Stimulated activated CD8-positive, alpha-beta memory T cell treated with anti-CD3 and anti-CD28 coated beads, Interleukin-2, amount 100 ng/mL, for 48 hours (primary cell): ENCODE measurements at places on chromosomes 11 and 22.

- DNase-seq: no peak
Measured at GRCh38 chr11:36306888-36307287, 10.8 kb downstream of the PRR5L start.

DNA sequence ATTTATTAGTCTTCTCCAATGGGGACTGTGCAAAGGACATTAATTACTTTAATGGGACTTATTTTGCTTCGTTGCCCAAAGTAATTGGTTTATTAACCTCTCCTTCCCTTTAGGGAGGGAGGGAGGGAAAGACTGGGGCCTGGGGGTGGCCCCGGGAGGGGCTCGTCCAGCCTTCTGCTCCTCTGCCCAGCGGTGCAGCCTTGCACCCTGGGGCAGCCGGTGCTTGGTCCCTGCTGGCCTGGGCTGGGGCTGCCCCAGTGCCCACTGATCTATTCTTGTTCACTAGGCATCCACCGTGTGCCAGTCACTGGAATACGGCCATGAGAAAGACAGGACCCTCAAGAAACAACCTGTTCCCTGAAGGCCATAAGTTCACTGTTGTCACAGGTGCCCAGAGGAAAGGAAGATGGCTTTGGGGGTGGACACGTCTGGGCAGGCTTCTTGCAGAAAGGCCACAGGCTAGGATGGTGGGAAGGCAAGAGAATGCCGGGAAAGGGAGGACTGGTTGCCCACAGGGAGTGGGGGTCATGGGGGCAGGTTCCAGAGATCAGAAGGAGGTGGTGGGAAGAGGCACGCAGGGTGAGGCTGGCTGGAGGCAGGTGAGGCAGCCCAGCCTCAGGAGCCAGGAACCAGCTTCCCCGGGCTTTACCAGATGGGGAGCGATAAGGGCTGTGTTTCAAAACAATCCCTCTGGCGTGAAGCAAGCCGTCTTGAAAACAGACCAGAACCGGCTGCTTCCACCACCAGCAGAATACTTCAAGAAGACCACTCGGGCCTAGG lies 47.6 kb upstream of the KCNQ1OT1 start:
- DNase-seq: no peak

- DNase-seq: no peak
Measured at GRCh38 chr11:74504100-74504691, 10.7 kb upstream of the LIPT2 start.

GRCh38 chr11:28738549-28738948 lies 630.4 kb downstream of the METTL15 start:
- no peak for DNase-seq

DNA sequence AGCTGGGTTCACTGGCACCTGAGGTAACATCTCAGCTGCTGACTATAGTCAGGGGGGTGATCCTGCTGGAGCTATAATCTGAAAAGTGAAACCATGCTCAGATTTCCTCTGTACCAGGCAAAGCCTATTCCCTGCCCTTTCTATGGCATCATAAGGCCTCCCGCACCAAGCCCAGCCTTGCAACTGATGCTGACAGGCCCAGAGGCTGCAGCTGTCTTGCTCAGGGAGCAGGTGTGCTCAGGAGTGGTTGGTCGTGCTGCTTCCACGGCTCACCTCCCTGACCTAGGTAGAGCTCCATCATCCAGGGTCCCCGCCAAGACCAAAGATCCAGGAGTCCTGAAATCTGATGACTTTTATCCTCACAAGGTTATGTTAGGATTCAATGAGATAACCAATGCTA lies 121.7 kb downstream of the FEZ1 start:
- DNase-seq: no peak

DNA sequence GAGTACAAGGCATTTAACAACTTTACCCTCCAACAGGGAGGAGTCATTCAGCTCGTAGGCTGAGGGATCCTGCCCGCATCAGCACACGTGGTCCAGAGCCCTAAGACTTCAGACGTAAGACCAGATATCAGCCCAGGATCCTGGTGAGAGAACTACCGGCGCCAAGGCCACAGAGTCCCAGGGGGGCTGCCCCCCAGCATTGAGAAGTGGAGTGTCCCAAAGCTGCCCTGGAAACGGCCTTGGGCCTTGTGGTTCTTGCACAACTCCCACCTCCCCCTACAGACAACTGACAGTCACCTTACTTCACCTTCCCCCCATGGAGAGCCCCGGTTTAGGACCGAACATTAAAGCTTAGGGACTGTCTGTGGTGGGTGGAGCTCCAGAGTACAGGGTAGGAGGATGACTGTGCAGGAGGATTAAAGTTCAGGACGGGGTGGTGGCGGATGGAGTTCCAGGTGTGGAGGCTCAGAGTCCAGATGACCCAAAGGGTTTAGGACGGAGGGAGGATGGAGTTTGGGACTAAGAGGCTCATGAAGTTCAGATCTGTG lies 1.0 kb downstream of the C11orf91 start:
- DNase-seq: no peak

GRCh38 chr11:75388386-75389275 lies 10.7 kb upstream of the RPS3 start:
- peak; percentile 49 for DNase-seq

GRCh38 chr22:37762389-37762836 lies 45.3 kb upstream of the GCAT start:
- no peak for DNase-seq
